ENCODE measurements at places on chromosomes 2 and 18. TPM values are rescaled to one million over a fixed set of nuclear protein-coding genes. Genes with fewer than 3 reads are reported as not detected.

The MYOM1 gene
- total RNA-seq: 1.5 TPM

The DNMT3A gene
- 79.8 TPM for total RNA-seq

The DOK6 gene
- total RNA-seq: not detected

The COL4A3 gene
- total RNA-seq: not detected

The DYSF gene
- total RNA-seq: 3.4 TPM

The TXNDC2 gene
- total RNA-seq: not detected

The PIEZO2 gene
- not detected for total RNA-seq

The GDF7 gene
- total RNA-seq: not detected

The FIGN gene
- not detected for total RNA-seq

The SNTG2 gene
- 1.6 TPM for total RNA-seq

The WNT10A gene
- not detected for total RNA-seq

Measured in activated CD8-positive, alpha-beta T cell treated with anti-CD3 and anti-CD28 coated beads, Interleukin-2, amount 10 ng/mL, durations not matched to agents 7 days and 5 days (primary cell).